T-helper 1 cell (primary cell): ENCODE measurements at places on chromosomes 7 and 10.

DNA sequence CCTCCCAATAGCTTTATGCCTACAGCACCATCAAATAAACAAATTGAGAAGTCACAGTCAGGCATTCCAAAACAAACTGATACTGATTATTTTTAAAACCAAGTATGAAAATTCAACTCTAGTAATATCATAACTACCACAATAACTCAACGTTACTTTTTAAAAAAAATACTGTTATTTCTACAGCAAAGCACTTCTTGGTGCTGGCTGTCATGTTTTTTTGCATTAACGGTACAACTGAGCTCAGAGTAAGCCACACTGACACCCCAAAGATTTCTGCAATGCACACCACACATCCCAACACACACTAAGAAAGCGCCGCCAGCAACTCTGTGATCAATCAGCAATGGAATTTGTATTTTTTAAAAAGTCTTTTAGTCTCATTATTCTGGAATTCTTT is 113.6 kb downstream of the RNF32 start:
- no peak for DNase-seq

- no peak for DNase-seq
Observed at GRCh38 chr10:19731560-19731959, 84.7 kb upstream of the PLXDC2 start.

- no peak for DNase-seq
Observed at GRCh38 chr10:73899423-73899822, 11.5 kb upstream of the PLAU start.

DNA sequence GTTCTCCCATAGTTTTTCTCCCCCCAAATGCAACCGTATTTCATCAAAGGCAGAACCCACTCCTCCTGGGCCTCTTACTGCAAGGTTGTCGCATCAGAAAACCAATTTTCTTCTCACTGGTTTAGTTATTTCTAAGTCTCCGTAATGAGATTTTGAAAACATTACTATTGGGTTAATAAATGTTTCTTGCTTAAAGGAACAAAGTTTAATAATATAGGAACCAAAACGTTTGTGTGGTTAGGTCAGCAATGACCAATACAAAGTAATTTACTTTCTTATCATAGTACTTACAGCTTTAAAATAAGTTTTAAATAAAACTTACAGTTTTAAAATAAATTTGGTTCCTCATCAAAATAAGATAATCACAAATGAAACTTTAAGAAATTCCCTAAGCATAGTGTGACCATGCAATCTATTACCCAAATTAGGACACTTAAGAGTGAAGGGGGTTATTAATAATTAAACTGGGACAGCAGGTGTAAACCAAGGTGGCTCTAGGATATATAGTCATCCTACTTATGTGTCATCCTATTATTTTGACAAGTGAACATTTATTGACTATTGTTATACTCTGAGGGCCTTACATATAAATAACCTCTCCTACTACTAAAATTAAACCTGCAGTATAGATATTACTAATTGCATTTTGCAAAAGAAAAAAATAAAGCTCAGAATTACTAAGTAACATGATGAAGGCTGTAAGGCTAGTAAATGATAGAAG is 415.4 kb upstream of the LRRN3 start:
- DNase-seq, result no peak

- DNase-seq, result no peak
Observed at GRCh38 chr10:110456046-110456445, 41.7 kb upstream of the DUSP5 start.

- DNase-seq, result no peak
Observed at GRCh38 chr7:105723572-105723971, 142.3 kb upstream of the EFCAB10 start.

DNA sequence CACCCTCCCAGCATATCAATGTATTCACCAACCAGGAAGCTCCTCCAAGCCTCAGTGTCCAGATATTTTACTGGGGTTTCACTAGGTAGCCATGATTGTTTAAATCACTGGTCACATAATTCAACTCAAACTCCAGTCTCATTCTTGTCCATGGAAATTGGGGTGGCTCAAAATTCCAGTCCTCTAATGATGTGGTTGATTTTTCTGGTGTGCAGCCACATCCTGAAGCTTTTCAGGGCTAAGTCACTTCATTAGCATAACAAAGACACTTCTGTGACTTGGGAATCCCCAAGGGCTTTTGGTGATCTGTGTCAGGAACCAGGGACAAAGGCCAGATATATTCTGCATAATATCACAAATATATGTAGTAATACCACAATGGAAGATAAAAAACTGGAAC is 786.9 kb upstream of the IGFBP3 start:
- DNase-seq, result no peak

GRCh38 chr7:74174606-74175082 is 488 bp downstream of the EIF4H start:
- DNase-seq, result peak; percentile 32

DNA sequence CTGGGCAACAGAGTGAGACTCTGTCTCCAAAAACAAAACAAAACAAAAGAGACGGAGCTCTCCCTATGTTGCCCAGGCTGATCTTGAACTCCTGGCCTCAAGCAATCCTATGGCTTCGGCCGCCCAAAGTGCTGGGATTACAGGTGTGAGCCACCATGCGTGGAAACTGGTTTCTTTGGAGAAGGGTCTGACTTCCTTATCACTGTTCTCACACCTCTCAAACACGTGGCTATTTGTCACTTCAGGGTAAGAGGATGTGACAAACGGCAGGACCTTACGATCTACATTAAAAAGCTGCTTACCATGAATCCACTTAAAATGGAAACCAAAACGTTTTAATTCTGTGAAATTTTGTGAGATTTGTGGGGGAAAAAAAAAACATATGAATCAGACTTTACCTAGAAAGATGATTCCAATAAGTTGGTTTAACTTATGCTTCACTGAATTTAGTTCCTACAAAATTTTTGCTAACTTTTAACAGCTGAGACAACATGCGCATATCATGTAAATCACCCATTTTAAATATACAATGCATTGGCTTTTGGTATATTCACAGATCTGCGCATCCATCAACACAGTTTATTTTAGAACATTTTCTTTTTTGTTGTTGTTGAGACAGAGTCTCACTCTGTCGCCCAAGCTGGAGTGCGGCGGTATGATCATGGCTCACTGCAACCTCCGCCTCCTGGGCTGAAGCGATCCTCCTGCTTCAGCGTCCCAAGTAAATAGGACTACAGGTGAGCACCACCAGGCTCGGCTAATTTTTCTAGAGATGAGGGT is 18.7 kb upstream of the FOXK1 start:
- no peak for DNase-seq

DNA sequence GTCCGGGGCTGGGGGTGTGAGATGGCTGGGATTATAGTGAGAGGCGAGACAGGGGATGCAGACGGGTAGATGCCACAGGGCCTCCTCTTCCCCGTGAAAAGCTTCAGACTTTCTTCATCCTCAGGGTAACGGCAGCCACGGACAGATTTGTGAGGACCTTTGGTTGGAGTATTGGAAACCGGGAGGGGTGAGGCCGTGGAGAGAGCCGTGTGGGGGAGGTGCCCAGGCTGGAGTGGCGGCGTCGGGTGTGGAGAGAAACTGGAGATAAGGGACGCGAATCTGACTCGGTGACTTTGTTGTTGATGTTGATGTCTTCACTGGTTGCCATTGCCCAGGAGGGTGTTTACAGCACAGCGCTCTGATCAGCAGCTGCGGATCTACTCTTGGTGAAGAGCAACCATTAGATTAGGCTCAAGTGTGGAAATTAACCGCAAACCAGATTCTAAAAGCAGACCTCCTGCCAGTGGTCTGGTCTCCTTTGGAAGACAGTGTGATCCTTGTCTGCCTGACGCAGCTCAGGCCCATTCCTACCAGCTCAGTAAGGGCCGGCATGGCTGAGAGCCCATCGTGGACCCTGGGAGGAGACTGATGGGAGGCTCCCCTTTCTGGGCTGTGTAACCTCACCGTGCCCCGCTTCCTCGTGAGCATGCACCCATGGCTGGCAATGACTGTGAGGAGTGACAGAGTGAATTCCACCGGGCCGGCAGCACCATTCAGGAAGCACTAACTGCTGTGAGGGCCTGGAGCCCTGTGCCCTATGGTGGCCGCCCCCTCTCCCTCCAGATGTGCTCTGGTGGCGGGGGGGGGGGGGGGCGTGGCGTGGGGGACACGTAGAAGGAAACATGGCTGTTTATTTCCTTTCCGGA is 90.3 kb downstream of the INPP5A start:
- no peak for DNase-seq

GRCh38 chr7:123682690-123683089 is 27.0 kb downstream of the LMOD2 start:
- peak; percentile 5 for DNase-seq

DNA sequence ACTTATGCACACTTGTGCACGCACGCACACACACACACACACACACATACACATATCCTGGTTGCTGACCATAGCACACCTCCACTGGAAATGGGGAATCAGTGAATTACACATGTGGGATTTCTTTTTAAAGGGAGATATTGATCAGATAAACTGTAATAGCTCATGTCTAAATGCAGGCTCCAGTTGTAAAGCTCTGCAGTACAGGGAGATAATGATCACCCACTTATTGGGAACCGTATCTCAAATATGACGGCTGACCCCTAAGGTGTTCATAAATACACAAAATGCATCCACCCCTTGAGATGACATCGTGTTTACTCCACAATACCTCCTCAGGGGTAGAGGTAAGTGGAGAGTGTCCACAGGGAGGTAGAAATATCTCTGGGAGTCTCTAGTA is 79.2 kb downstream of the PLXNA4 start:
- DNase-seq, result no peak

- no peak for DNase-seq
Observed at GRCh38 chr7:30932562-30932961, 20.9 kb downstream of the AQP1 start.

DNA sequence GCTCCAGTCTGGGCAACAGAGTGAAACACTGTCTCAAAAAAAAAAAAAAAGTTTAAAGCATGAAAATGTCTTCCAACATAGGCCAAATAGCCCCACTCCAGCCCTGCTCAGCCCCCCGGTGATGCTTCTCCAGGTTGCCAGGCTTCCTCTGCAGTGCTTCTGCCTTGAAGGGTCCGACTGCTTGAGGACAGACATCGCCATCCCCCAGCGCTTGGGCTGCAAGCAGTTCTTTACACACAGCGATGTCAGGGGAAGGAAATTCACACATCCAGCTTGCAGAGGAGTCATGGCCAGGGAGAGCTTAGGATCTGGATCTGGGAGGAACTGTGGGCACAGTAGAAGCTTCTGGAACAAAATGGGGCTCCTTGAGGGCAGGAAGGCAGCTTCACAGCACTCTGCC is 26.9 kb downstream of the LYZL1 start:
- no peak for DNase-seq

- DNase-seq, result no peak
Observed at GRCh38 chr10:11536228-11536627, 75.2 kb downstream of the USP6NL start.

DNA sequence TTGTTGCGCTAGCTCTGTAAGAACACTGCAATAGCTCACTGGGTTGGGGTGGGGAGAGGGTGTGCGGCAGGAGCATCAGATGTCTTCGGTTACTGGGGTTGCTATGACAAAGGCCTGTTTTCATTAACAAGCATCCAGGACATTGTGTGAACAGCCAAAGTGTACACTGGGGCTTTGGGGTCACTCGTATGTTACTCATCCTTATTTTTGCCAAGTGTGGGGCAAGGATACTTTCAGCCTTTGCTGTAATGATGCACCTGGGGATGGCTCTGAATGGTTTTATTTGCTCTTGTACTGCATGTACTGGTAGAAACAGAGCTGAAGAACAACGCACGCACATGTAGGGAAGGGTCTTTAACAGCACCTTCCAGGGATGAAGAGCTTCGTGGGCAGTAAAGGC is 73.0 kb upstream of the AFAP1L2 start:
- DNase-seq, result no peak

DNA sequence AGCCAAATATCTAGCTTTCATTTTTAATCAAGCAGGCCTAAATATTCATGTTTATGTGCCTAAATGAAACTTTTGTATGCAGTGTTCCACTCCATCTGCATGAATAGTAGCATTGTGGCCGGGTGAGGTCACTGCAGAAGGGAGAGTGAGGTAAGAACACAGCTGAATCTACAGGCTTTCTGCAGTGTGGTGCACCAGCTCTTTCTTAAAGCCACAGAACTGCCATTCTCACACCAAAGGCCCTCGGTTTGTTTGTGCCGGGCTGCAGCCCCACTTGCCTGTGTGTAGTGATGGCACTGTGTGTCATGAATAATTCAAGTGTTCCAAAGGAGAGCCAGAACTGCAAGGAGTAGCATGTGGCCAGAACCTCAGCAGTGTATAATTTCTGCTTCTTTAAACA is 204.1 kb downstream of the TRIL start:
- no peak for DNase-seq

- DNase-seq, result no peak
Observed at GRCh38 chr10:71045936-71046335, 157.6 kb upstream of the PCBD1 start.

- DNase-seq, result no peak
Observed at GRCh38 chr10:132893090-132893489, 49.3 kb downstream of the CFAP46 start.

GRCh38 chr10:13706175-13706574 is 119.4 kb downstream of the PRPF18 start:
- DNase-seq, result no peak

DNA sequence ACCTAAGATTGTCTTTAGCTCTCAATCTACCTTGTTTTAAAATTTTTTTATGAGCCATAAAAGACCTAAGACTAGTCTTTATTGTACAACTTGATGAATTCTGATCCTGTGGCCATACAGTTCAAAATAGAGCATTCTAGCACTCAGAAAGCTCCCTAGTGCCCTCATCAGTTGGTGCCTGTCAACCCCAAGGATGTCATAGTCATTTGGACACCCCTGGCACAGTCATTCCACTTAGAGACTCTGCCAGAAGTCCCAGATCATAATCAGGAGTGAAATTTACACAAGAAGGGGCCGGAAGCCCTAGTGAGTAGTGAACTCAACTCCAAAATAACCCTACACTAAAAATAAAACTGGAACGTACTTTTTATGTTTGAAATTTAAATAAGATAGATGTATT is 80.0 kb upstream of the INSIG1 start:
- no peak for DNase-seq

DNA sequence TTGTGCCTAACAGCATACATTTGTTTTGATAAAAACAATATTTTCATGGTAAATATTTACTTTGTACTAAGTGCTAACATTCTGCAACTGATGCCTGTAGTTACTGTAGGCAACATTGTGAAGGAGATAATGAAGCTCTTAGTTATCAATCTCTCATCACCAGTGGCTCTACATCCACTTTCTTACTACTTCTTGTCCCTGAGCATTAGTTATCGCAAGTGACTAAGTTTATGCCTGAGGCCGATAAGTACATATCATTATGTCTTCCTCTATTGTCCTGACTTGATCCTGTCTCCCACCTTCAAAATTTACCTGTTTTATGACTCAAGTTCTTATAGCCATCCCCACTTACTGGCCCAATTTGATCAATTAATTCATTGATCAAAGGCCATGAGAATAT is 63.6 kb downstream of the MACC1 start:
- no peak for DNase-seq

- no peak for DNase-seq
Observed at GRCh38 chr7:7569615-7570014, 2.9 kb downstream of the MIOS start.

- no peak for DNase-seq
Observed at GRCh38 chr7:44853391-44853790, 5.5 kb upstream of the H2AZ2 start.
